ENCODE measurements at places on chromosomes 12 and 14.
A peak's percentile ranks its signal among the peaks of the same experiment; 100 is the strongest.

- no peak for DNase-seq
Observed at GRCh38 chr14:20489093-20489994, 16.0 kb upstream of the RNASE10 start.

- no peak for DNase-seq
Observed at GRCh38 chr12:118119449-118119879, 15.7 kb upstream of the VSIG10 start.

GRCh38 chr14:42378880-42379279 lies 772.2 kb downstream of the LRFN5 start:
- DNase-seq = no peak

DNA sequence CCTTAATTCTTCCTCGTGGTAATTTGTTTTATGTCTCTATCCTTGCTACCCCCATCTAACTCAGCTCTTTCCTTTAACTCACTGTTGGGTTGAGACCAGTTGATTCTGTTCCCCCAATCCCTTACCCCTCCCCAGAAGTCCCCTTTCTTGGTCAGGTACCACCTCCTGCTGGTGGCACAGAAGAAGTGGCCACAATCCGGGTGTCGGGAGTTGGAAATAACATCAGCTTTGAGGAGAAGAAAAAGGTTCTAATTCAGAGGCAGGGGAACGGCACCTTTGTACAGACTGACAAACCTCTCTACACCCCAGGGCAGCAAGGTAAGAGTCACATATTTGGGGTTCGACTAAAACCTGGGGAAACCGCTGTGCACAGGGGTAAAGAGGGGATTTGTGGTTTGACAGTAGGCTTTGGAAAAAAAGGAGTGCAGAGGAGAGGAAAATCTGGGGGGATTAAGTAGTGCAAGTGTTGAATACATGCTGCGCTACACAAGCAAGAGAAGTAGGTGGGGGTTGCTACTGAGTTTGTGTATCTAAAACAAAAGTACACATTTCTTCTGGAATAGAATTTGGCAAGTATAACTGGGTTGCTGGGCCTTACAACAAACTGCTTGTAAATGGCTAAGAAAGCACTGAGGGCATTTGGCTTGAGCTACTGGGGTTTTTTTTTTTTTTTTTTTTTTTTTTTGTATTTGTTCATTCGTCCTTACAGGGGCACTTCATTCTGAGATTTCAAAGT lies 1.3 kb downstream of the A2ML1 start:
- DNase-seq = no peak

DNA sequence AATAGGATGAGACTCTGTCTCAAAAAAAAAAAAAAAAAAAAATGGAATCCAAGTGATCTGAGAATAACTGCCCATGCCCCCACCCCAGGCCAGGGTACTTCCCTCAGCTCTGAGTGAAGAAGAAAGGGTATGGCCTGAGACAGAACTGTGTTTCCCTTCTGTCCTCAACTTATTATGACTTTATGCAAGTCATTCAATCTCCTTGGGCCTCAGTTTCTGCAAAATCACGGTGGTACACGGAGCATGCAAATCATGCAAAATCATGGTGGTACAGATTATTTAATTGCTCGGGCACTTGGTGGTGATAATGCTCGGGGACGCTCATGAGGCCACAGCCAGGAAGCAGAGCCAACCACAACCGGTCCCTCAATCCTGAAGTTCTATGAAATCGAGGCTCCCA lies 56.5 kb upstream of the TBX3 start:
- no peak for DNase-seq

DNA sequence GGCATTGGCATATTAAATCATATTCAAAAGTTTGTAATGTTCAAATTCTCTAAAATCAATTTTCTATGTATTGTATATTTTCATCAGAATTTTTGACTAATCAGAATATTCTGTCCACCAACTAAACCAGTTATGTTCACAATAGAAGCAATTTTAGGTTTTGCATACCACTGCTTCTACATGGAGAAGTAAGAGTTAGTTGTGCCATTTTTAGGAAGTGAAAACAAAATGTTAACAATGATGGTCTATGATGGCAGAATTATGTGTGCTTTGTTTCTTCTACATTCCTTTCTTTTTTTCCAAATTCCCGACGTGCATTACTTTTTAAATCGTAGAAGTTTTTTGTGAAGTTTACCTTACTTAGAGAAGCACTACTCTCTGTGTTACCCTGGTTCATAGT lies 29.5 kb downstream of the ABHD12B start:
- DNase-seq = peak; percentile 31

DNA sequence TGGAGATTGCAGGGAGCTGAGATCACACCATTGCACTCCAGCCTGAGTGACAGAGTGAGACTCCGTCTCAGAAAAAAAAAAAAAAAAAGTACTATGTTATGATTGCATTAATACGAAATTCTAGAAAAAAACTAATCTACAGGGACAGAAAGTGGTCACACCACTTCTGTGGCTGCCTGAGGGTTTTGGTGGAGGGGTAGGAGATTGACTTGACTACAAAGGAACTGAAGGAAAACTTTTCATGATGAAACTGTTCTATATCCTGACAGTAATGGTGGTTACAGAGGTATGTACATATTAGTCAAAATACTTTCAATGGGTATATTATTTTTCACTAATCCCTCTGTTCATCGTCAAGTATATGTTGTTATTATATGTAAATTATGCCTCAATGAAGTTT lies 42.1 kb downstream of the FOXN3 start:
- DNase-seq = no peak

- DNase-seq = no peak
Observed at GRCh38 chr12:2117541-2117940, 64.8 kb downstream of the CACNA1C start.

GRCh38 chr14:42187846-42188245 lies 581.2 kb downstream of the LRFN5 start:
- DNase-seq = no peak

- no peak for DNase-seq
Observed at GRCh38 chr12:95953000-95953399, 9.9 kb downstream of the AMDHD1 start.

DNA sequence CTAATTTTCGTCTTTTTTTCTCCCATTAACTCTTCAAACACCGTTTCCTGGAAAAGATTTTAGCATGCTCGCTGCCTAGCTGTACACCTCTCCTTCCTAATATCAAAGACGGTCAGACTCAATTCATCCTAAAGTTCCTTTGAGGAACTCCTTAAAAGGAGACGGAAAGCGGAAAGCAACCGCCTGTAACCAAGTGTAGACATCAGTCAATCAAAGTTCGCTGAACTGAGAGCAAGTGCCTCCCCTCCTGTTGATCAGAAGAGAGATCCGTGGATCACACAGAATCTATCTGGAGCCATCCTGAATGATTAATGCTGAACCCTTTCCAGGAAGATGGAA lies 412 bp upstream of the TEP1 start:
- DNase-seq = peak; percentile 27

GRCh38 chr12:12323591-12323990 lies 26.5 kb downstream of the MANSC1 start:
- no peak for DNase-seq

- no peak for DNase-seq
Observed at GRCh38 chr12:52744493-52745156, 32.5 kb downstream of the KRT76 start.

- no peak for DNase-seq
Observed at GRCh38 chr12:76113800-76114757, 29.6 kb upstream of the NAP1L1 start.

GRCh38 chr12:127677537-127678131 lies 589.3 kb upstream of the TMEM132C start:
- DNase-seq = peak; percentile 18

- DNase-seq = no peak
Observed at GRCh38 chr14:89406361-89406760, 10.7 kb downstream of the FOXN3 start.

- no peak for DNase-seq
Observed at GRCh38 chr12:41636653-41637052, 448.5 kb downstream of the PDZRN4 start.

DNA sequence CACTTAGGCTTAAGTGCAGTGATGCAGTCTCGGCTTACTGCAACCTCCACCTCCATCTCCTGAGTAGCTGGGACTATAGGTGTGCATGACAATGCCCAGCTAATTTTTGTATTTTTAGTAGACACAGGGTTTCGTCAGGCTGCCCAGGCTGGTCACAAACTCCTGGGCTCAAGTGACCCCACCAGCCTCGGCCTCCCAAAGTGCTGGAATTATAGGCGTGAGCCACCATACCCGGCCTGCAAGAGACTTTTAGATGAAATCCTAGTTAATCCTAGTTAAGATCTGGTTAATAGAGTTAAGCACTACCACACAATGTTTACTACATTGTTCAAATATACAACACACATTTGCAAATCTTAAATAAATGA lies 196.5 kb upstream of the AMIGO2 start:
- DNase-seq = no peak

DNA sequence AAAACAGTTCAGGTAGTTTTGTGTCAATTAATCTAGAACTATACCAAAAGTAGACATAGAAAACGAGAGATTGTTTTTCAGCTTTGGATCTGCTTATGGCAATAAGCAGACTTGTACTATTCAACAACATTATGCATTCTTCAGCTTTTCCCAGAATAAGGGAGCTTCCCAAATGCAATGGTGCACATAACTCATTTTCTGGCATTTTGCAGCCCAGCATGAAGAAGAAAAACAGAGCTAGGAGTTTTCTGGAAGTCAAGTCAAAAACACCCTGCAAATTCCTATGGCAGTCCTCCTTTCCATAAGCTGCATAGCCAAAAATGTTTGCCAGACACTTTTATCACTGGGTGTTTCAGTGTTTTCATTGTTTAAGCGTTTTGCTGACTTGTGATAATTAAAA lies 314.7 kb downstream of the NAV3 start:
- no peak for DNase-seq

- no peak for DNase-seq
Observed at GRCh38 chr12:118332511-118332910, 40.2 kb downstream of the TAOK3 start.

DNA sequence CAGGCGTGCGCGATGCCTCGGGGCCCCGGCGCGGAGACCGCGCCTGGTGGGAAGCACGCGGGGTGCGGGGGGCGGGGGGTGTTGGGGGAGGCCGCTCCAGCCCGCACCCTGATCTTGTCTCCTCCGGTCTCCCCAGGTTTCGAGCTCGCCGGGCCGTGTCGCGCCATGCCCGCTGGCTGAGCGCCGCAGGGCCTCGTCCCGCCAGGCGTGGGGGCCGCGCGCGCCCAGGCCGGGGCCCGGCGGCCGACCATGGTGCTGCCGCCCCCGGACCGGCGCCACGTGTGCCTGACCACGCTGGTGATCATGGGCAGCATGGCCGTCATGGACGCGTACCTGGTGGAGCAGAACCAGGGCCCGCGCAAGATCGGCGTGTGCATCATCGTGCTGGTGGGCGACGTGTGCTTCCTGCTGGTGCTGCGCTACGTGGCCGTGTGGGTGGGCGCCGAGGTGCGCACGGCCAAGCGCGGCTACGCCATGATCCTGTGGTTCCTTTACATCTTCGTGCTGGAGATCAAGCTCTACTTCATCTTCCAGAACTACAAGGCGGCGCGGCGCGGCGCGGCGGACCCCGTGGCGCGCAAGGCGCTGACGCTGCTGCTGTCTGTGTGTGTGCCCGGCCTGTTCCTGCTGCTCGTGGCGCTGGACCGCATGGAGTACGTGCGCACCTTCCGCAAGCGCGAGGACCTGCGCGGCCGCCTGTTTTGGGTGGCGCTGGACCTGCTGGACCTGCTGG lies 2.4 kb downstream of the TMEM121 start:
- no peak for DNase-seq

- no peak for DNase-seq
Observed at GRCh38 chr14:35402323-35403113, 2.0 kb downstream of the NFKBIA start.

DNA sequence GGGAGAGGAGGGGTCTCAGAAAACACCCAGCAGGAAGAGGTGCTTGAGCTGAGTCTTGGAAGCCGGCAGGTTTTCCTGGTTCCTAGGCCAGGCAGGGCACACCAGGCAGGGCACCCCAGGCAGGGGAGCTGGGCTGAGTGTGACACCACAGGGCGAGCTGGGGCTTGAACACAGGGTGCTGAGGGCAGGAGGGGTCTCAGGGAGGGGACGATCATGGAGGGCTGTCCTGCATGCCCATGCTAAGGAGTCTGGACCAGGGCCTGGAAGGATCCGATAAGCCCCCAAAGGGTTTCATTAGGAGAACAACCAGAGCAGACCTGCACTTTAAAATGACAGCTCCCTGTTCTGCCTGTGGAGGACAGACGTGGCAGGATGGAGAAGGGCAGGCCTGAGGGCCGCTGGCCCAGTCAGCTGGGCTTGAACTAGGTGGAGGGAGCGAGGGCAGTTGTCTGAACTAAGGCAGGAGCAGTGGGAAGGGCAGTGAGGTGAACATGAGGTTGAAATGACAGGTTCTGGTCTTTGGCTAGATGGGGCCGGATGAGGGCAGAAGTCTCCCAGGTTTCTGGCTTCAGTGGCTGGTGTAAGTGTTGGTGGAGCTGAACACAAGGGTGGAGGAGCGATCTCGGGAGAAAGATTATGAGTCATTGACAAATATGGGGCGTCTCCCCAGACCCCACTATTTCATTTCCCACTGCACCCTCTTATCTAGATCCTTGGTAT lies 171.0 kb upstream of the PZP start:
- no peak for DNase-seq

GRCh38 chr12:24561882-24562770 lies 386.8 kb downstream of the BCAT1 start:
- peak; percentile 50 for DNase-seq

- peak; percentile 56 for DNase-seq
Observed at GRCh38 chr14:68506645-68507419, 286.0 kb downstream of the ZFP36L1 start.

DNA sequence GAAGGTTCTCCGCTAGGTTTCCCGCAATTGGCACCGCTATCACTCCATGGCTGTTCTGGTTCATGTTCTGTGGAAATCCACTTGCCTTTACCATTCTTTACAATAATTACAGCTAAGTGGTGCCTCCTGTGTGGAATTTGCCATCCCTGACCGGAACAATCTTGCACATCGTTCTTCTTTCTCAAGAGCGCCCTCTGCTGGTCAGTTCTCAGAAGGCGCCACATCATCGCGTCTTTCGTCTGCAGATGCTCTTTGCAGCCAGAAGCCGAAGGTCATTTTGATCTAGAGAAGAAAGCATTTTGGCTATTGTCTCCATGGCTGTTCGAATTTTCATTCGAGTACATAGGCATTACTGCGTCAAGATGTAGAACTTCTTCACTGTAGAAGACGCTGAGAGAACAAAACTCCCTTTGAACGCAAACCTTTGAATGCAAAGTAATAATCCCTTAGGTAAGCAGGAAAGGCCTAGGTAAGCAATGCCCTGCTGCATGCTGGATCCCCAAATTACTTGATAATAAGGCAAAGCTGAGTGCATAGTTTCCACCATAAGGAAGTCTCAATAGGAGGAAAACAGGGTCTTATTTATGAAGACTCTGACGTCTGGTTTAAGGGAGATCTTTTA lies 10.1 kb upstream of the RTRAF start:
- DNase-seq = peak; percentile 71

- DNase-seq = no peak
Observed at GRCh38 chr14:84969501-84969900, 560.4 kb upstream of the FLRT2 start.

- no peak for DNase-seq
Observed at GRCh38 chr14:62117751-62118105, 355.5 kb downstream of the SNAPC1 start.

DNA sequence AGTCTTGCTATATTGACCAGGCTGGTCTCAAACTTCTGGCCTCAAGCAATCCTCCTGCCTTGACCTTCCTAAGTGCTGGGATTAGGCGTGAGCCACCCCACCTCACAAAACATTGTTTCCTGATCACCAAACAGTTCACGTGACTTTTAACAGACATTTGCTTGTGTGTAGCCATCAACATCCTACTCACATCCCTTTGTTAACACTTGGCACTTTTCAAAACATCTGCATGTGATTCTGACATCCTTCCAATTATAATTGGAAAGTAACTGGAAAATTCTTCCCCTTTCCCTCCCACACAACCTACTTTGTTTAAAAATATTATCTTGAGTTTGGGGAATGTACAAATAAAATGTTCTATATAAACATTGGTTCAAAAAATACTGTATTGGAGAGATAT lies 317.9 kb downstream of the PCNX1 start:
- DNase-seq = no peak
